ENCODE measurements at places on chromosomes 5 and 9.

- DNase-seq: no peak
These were observed 12.9 kb downstream of the HAND1 start for GRCh38 chr5:154465169-154465568.

GRCh38 chr5:14928661-14929060 is 57.1 kb upstream of the ANKH start:
- no peak for DNase-seq

GRCh38 chr5:142722896-142723295 is 37.0 kb upstream of the FGF1 start:
- no peak for DNase-seq

- peak; percentile 2 for DNase-seq
These were observed 35.3 kb downstream of the EQTN start for GRCh38 chr9:27261517-27262211.

- peak; percentile 75 for DNase-seq
These were observed 28.2 kb downstream of the DBH start for GRCh38 chr9:133664173-133665050.

DNA sequence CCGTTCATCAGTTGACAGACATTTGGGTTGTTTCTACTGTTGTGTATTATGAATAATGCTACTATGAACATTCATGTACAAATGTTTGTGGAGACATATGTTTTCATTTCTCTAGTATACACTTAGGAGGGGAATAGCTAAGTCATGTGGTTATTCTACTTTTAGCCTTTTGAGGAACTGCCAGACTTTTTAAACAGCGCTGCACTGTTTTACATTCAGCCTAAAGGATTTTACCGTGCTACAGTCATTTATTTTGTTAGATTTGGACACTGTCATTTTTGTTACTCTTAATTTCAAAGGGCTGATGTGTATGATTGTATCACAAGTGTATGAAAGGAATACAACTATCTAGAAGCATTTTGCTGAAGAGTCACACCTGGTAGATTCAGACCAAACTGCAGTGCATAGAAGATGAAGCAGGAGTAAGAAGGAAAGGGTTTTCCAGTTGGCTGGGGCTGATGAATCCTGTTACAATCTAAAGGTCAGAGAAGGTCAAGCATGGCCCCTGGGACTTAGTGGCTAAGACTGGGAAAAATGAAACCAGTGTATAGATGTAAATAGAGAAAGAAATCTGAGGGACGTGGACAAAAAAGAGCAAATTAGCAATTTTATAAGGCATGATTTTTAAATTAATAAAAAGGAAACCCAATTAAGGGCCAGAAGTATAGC is 509.7 kb downstream of the PSAT1 start:
- no peak for DNase-seq

DNA sequence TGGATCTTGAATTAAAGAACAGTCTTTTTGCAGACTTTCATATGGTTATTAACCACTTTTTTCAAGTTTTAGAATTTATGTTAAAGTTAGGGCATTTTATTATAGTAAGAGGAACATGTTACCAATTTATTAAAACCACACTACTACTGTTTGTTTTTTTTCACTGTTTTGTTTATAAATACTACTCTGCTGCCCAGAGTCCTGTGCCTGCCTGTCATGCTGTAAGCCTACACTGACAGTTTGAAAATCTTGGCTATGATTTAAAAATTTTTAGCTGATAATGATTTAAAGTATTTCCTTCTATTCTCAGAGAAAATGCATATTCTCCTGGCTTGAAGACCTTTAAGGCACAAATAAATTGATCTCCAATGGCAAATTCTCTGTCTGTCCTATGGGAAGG is 128.7 kb downstream of the RPS23 start:
- DNase-seq: no peak

DNA sequence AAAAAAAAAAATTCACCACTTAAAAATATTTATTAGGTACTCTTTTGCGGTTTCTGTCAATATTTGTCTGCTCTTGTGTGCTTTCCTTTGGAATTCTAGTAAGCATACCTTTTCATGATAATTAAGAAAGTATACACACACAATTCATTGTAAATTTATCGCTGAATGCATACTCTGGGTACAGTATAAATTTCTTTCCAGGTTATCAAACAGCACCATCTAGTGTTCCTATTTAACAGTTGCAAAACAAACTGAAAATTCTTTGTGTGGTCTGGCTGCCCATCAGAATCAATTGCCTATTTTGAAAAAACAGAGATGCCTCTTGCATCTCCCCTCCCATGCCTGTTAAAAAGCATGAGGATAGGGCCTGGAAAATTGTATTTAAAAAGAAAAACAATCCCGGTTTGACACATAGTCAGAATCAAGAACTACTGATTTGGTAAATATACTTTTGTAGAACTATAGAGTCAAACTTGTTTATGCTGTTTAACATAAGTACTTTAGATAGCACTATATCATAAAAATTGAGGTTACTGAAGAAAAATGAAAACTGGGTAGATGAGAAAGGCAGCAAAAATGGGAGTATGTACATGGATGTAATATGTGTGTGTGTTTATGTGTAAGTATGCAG is 16.2 kb downstream of the PGGT1B start:
- no peak for DNase-seq

GRCh38 chr9:14119694-14120514 is 194.0 kb downstream of the NFIB start:
- no peak for DNase-seq

DNA sequence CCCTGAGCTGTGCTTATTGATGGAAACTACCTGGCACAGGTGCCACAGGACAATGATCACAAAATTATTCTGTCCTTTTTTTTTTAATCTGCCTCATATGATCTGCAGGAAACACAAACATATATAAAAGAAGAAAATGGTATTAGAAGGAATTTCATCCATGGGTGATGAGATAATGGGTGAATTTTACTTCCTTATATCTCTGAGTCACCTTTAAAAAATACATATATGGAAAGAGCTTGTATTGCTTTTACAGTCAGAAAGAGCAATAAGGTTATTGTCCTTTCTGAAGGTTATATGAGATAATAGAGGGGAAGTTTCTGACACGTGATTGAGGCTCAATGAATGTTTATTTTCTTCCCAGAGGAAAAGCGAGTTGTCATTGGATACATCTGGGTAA is 31.6 kb downstream of the NEURL1B start:
- no peak for DNase-seq

GRCh38 chr5:160937570-160937969 is 85.6 kb upstream of the ATP10B start:
- no peak for DNase-seq

- no peak for DNase-seq
These were observed 323.4 kb downstream of the CSNK1G3 start for GRCh38 chr5:123835421-123835820.

All from NCI-H2171 (cell line).